Renal pelvis (tissue), 12 donors: ENCODE measurements at places on chromosomes 1 and 21. TPM values are rescaled to one million over a fixed set of nuclear protein-coding genes. Genes with fewer than 3 reads are reported as not detected.

- peak; percentile 74 for DNase-seq
These were observed 13.2 kb upstream of the MFN2 start for GRCh38 chr1:11967028-11967547.

DNA sequence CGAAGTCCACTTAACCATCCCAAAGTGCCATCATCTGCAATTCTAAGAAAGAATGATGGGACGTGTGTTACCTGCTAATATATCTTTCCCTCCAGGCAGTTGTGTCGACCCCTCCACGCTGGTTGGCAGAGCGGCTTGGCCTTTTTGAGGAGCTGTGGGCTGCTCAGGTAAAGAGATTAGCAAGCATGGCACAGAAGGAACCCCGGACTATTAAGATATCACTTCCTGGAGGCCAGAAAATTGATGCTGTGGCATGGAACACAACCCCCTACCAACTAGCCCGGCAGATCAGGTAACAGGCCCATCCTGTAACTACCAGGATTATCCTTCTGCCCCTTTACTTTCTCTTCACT, 520 bp downstream of the TARS2 start:
- DNase-seq: no peak

GRCh38 chr1:201208236-201208635, 17.6 kb downstream of the IGFN1 start:
- DNase-seq: no peak

DNA sequence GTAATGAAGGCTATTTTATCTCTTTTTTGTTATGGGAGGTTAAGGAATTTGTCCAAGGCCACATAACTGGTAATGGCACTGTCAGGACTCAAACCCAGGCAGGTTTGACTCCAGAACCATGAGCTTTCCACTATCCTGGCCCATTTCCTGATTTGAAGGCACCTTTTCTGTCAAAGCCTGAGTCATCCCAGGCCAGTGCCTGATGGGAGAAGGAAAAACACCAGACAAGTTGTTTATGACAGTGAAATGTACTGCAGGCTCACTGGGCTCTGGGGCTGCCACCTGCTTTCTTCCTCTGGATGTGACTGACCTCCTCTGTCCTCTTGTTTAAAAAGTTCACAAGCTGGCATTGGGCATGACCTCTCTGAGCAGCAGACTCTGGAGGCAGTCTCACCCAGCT, 71.8 kb upstream of the SPATA6 start:
- DNase-seq: no peak

DNA sequence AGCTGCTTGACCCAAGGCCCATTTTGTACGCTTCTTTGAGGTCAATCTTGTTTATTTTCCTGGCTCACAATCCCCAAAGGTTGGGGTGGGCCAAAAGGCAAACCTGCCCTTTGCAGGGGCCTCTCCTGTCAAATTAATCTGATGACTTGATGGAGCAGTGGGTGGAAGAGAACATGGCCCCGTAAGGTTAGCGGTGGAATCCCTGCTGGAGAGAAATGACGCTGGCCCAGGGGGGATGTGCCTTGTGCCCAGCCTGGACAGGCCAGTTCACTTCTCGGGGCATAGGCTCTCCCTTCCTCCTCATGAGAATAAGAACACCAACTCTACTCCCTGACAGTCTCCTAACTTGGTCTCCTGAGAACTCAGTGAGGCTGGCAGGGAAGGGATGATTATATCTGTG, 40.5 kb downstream of the C1orf198 start:
- no peak for DNase-seq

DNA sequence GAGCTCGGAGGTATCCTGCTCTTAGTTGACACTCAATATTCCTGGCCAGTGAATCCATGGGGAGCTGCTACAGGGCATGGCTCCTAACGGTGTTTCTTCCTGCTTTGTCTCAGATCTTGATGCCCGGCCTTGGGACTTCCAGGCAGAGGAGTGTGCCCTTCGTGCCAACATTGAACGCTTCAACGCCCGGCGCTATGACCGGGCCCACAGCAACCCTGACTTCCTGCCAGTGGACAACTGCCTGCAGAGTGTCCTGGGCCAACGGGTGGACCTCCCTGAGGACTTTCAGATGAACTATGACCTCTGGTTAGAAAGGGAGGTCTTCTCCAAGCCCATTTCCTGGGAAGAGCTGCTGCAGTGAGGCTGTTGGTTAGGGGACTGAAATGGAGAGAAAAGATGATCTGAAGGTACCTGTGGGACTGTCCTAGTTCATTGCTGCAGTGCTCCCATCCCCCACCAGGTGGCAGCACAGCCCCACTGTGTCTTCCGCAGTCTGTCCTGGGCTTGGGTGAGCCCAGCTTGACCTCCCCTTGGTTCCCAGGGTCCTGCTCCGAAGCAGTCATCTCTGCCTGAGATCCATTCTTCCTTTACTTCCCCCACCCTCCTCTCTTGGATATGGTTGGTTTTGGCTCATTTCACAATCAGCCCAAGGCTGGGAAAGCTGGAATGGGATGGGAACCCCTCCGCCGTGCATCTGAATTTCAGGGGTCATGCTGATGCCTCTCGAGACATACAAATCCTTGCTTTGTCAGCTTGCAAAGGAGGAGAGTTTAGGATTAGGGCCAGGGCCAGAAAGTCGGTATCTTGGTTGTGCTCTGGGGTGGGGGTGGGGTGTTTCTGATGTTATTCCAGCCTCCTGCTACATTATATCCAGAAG, 16.7 kb downstream of the ALX3 start:
- no peak for DNase-seq

- DNase-seq: peak; percentile 88
These were observed at the start of gene S100A4 for GRCh38 chr1:153545067-153546055. S100A4 (minus strand) TSS chr1:153545806; CDS start chr1:153544794, 1,012 bp downstream.

- no peak for DNase-seq
These were observed 22.7 kb upstream of the AADACL3 start for GRCh38 chr1:12692967-12693782.

- no peak for DNase-seq
These were observed 13.3 kb downstream of the ATF6 start for GRCh38 chr1:161779393-161779792.

EXOSC10 gene
- polyA plus RNA-seq: 102 TPM

C1orf116 gene
- 22.0 TPM for polyA plus RNA-seq

FMOD gene
- 36.7 TPM for polyA plus RNA-seq

CFAP74 gene
- polyA plus RNA-seq: 1.3 TPM

TMEM200B gene
- 16.3 TPM for polyA plus RNA-seq
